ENCODE measurements at places on chromosomes 7 and 10. TPM values are rescaled to one million over a fixed set of nuclear protein-coding genes. Genes with fewer than 3 reads are reported as not detected.

ELOVL3 gene
- not detected for total RNA-seq

CPA2 gene
- not detected for total RNA-seq

EVX1 gene
- total RNA-seq: not detected

LIPK gene
- not detected for total RNA-seq

TECPR1 gene
- total RNA-seq: 20.9 TPM

AQP1 gene
- 284 TPM for total RNA-seq

FGL2 gene
- total RNA-seq: 13.0 TPM

CLCN1 gene
- total RNA-seq: not detected

C10orf53 gene
- not detected for total RNA-seq

- no peak for DNase-seq
Observed at GRCh38 chr10:125064681-125065492, 95.5 kb downstream of the CTBP2 start.

DNA sequence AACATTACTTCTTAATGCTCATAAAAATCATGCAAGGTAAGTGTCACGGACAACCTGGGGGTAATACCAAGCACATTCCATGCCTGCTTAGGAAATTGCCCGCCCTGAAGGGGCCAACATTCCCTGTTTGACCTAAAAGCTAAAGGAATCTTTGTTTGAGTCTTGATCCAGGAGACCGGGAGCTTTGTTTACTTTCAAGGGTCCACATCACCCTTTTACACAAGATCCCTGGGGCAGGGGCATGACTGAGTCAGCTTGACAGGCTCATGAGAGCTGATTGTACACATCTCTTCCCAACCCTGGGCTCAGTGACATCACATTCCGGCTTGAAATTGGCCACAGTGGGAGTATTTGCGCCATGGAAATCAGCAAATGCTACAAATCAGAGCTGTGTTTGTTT, 248.1 kb upstream of the HABP2 start:
- DNase-seq: no peak

DNA sequence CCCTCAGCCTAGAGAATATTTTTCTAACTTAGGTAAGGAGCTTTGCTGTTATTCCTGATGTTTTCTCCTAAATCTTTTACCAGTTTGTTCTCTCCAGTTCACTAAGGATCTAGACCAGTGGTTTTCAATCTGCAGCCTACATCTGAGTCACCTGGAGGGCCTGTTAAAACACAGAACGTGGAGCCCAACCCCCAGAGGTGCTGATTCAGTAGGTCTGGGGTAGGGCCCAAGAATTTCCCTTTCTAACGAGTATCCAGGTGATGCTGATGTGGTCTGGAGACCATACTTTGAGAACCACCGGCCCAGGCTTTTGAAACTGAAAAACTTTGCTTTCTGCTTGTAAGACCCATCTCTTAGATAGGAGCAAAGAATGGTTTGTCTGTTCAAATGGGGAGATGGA, 51.2 kb upstream of the KMT2E start:
- DNase-seq: no peak

DNA sequence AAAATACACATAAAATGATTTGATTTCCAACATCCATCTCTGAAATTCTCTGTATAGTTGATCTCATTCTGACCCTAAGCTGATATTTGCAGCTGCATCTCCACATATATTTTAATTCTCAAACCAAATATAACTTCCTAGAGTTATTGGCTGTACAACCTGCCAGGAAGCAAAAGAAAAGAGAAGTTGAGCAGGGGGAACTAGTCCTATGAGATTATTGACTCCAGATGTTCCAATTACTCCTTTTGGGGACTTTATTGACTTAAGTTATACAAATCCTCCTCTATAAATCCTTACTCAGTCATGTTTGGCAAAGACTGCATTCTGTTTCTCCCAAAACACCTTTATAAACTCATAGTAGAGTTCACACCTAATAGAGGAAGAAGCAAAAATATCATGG, 599.4 kb upstream of the ANKRD30A start:
- DNase-seq: no peak

GRCh38 chr10:30027057-30028005, 32.1 kb downstream of the JCAD start:
- DNase-seq: peak; percentile 82

- DNase-seq: no peak
Observed at GRCh38 chr10:83212632-83213334, 926.5 kb upstream of the GHITM start.

- no peak for DNase-seq
Observed at GRCh38 chr10:47332371-47332770, 10.1 kb downstream of the GDF2 start.

GRCh38 chr7:36795451-36796021, 71.2 kb upstream of the AOAH start:
- no peak for DNase-seq

DNA sequence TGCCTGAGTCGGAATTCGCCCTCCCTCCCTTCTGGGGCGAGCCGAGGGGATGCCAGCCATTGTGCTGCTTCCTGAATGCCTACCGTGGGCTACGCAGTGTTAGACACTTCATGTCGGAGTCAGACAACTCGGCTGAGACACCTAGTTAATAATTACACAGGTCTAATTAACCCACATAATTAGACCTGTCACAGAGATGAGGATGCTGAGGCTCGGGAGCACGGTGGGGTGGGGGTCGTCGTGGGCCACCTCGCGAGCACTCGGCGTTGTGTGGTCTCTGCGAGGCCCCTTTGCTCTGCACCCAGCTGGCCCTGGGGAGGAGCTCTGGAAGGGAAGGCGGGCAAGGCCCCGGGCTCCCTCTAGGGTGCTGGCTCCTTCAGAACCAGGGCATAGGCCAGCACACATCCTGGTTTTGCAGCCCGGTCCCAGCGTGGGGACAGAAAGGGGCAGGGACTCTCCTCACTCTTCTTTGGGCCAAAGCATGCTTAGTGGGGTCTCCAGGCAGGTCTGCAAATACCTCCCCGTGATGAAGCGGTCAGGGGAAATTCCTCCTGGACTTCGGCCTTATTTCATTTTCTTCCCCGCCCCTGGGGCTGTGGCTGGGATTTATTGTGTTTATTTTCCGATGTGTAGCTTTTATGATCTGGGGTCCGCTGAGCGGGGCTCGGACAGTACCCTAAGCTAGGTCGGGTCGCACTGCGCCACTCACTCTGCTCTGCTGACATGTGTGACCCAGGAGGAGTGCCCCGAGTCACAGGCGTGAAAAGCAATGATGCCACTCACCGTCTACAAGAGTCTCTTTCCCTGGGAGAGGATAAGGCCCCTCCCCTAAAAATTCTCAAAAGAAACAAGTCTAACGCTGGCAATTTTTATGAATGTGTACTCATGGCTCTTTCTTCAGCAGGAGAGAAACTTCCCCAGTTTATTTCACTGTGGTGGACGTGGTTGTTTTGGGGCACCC, 4.9 kb upstream of the FOXL3 start:
- DNase-seq: peak; percentile 30

DNA sequence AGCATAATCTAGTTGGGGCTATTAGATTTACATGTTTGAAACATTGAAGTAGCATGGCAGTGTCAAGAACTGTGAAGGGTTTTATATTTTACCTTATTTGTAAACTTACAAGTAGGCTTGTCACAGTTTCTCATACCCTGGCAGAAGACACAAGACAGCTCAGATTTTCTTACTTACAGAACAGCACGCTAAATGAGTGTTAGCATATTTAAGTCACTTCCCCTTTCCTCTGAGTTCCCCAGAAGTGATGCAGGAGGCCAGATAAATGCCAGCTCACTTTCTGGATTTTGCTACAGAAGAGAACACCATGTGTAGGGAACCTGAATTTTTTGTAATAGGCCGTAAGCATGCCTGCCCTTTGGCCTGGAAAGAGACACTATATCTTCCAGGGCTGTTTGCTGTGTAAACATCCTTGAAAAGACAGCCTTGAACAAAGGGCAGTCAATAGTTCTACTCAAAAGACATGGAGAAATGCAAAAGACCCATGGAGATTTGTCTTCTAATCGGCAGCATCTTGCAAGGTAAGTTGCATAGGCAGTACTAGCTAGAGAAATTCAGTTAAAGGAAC, 279.1 kb downstream of the PHF14 start:
- DNase-seq: no peak

- DNase-seq: no peak
Observed at GRCh38 chr10:114654822-114655575, 3.1 kb downstream of the ABLIM1 start.

- no peak for DNase-seq
Observed at GRCh38 chr10:78821052-78821451, 247.7 kb upstream of the ZMIZ1 start.

- DNase-seq: no peak
Observed at GRCh38 chr10:49408519-49409306, 12.8 kb upstream of the DRGX start.

- DNase-seq: no peak
Observed at GRCh38 chr7:141660259-141660658, 41.7 kb downstream of the DENND11 start.

- DNase-seq: no peak
Observed at GRCh38 chr10:101831169-101831811, 12.3 kb downstream of the KCNIP2 start.

GRCh38 chr7:64359543-64359942, 45.8 kb downstream of the ZNF736 start:
- no peak for DNase-seq

GRCh38 chr10:98403812-98404504, 11.0 kb downstream of the PYROXD2 start:
- no peak for DNase-seq

DNA sequence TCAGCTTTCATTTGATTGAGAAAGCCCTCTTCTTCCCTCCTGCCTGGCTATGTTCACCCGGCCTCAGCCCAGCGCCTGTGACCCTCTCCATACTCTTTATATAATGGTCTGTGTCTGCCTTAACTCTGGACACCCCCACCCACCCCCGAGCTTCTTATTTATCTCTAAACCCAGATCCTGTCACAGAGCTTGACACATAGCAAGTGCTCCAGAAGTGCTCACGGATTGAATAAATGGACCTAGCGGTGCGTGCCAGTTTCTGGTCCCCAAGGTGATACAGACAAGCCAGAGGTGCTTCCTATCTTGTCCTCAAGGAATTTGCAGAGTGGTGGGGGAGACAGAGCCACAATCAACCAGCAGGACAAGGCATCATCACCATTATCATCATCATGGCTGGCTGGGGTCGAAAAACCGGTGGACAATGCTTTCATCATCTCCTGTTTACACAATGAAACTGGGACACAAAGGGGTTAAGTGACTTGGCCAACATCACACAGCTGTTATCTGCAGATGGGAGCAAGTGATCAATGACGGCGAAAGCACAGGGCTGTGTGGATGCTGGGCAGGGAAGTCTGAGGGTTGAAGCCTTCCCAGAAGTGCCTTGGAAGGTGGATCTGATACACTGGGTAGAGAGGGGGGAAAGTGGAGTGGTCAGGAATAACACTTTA, 2.2 kb upstream of the LOXL4 start:
- DNase-seq: no peak

- no peak for DNase-seq
Observed at GRCh38 chr10:117929327-117930067, 117.2 kb downstream of the RAB11FIP2 start.

DNA sequence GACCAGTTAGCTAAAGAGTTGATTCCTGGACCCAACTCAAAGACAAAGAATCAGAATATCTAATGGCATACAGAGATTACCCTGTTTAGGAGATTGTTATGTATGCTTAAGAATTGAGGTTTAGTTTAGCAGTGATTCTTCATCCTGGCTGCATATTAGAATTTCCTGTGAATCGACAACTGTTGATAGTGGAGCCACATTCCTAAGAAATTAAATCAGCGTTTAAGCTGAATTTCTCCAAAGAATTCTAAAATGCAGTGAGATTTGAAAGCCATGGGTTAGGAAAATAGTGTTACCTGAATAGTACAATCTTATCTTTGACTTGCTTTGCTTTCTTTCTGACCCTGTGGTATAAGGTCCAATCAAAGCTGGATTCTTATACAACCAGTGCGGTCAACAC, 16.4 kb upstream of the FERD3L start:
- DNase-seq: no peak

DNA sequence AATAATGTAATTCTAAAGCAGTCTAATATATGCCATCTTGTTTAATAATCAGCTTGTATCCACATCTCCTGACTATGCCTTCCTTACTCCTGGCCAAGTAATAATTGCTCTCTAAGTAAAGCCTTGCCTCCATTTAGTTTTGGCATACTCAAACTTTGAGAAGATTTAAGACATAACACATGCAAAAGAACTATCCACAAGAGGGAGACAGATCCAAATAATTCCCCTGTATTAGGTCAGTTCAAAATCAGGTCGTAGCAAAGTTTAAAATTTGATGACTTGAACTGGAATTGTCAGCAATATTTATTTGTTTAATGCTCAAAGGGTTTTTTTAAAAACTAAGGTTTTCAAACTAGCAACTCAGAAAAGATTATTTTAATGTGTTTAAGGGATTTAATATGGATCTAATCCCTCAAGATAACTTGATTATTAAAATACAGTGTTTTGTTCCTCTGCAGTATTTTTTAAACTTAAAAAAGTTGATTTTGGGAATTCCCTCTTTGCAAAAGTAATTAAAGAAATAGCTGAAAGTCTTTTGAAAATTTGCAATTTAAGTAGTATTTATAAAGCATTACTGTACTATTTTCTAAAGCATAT, 95.3 kb downstream of the HDAC9 start:
- DNase-seq: no peak
